ENCODE measurements at places on chromosomes 5 and 9. TPM values are rescaled to one million over a fixed set of nuclear protein-coding genes. Genes with fewer than 3 reads are reported as not detected.
A peak's percentile ranks its signal among the peaks of the same experiment; 100 is the strongest.

GRCh38 chr5:140978260-140978659 lies 12.0 kb downstream of the PCDHAC2 start:
- peaks cover 6% of the 10 kb centered on the region for H3K36me3 ChIP-seq
- peak overlapping the region; percentile 70 for H3K27ac ChIP-seq
- no peak for DNase-seq

The FYB1 gene
- not detected for total RNA-seq

The IFNB1 gene
- total RNA-seq: not detected

The LCN15 gene
- total RNA-seq: not detected

DNA sequence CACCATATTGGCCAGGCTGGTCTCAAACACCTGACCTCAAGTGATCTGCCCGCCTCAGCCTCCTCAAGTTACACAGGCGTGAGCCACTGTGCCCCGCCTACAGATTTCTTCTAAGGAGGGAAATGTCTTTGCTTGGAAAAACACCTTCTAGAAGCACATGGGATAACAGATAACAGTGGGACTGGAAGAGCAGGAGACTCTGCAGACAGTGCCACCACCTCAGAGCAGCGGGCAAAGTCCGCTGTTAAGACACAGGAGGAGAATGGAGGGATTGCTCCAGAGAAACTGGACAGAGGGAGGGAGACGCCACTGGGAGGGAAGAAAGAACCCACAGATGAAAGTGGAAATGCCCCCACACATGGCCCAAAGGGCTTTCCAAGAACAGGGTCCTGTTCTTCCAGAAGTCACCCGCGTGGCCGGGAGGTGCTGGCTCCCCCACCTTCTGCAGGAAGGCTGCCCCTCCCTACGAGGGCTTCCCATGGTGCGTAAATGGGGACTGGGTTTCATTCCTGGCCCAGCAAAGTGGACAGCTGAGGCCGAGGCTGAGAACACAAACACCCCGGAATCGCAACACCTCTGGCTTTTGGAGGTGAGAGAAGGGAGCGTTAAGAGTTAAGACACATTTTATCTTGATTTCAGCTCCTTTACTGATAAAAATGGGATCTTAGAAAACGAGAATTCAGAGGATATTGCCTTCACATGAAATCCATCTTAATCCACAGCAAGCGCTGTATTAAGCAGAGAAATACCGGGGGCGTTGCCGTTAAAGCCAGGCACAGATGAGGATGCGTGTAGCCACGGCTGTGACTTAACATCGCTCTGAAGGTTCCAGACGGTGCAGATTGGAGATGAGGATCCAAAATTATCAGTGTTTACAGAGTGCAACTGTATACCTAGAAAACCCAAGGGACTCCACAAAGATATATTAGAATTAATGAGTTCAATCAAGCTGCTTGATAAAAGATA lies 11.2 kb downstream of the ADAMTS2 start:
- no peak overlapping the region for H3K4me3 ChIP-seq
- DNase-seq: peak; percentile 56
- no peak overlapping the region for H3K27ac ChIP-seq
- H3K27me3 ChIP-seq: peaks cover 2% of the 10 kb centered on the region
- no peaks in the 10 kb centered on the region for H3K36me3 ChIP-seq

- peaks cover 17% of the 10 kb centered on the region for H3K36me3 ChIP-seq
- H3K4me3 ChIP-seq: no peak overlapping the region
- H3K4me1 ChIP-seq: peaks cover 7% of the 10 kb centered on the region
These were observed 85.5 kb downstream of the LNPEP start for GRCh38 chr5:97021416-97021815.

The CRB2 gene
- not detected for total RNA-seq

GRCh38 chr9:78397454-78397853 lies 100.5 kb downstream of the PSAT1 start:
- no peak for DNase-seq
- no peak overlapping the region for H3K4me3 ChIP-seq
- no peaks in the 10 kb centered on the region for H3K27me3 ChIP-seq
- peaks cover 3% of the 10 kb centered on the region for H3K36me3 ChIP-seq
- no peaks in the 10 kb centered on the region for H3K4me1 ChIP-seq

The CDK9 gene
- 54.9 TPM for total RNA-seq

The SMIM32 gene
- total RNA-seq: not detected

DNA sequence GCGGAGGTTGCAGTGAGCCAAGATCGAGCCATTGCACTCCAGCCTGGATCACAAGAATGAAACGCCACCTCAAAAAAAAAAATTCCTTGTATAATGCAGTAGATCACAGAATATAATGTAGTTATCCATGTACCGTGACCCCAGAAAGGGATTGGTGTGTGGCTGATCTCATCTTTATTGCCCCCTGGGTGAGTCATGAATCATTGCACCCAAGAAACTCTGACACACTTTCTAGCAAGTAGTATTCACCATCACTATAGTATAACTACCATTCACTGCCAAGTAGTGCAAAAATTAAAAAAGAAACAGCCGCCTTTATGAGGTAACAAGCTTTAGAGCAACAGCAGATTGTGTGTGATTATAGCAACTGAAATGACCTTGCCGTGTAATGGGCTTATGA lies 23.7 kb upstream of the ANKH start:
- H3K27me3 ChIP-seq: no peaks in the 10 kb centered on the region
- no peak for DNase-seq
- no peaks in the 10 kb centered on the region for H3K36me3 ChIP-seq
- H3K4me1 ChIP-seq: peaks cover 4% of the 10 kb centered on the region
- H3K27ac ChIP-seq: no peak overlapping the region
- H3K4me3 ChIP-seq: no peak overlapping the region

- no peak for DNase-seq
- peaks cover 42% of the 10 kb centered on the region for H3K4me1 ChIP-seq
- H3K4me3 ChIP-seq: no peak overlapping the region
- H3K27me3 ChIP-seq: no peaks in the 10 kb centered on the region
These were observed 3.7 kb downstream of the TXN start for GRCh38 chr9:110252509-110253139.

The FAM13B gene
- 43.0 TPM for total RNA-seq

The GRM6 gene
- total RNA-seq: not detected

DNA sequence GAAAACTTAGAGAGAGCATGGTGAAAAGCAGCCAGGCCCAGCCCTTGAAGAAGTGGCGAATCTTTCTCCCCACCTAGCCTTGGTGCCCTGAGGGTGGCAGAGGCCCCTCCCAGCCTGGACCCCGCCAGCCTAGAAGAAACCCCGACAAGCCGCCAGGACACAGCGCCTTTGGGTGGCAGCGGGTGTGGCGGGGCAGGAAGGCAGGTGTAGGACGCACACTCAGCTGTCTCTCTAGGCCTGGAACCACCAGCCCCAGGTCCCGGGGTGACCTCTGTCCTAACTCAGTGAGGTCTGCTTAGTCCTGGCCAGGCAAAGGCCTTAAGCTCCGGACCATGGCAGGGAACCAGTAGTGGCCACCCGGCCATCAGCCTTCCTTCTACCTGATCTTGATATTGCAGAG lies 178.3 kb downstream of the BARX1 start:
- no peak overlapping the region for H3K27ac ChIP-seq
- H3K36me3 ChIP-seq: no peaks in the 10 kb centered on the region
- DNase-seq: no peak
- H3K4me3 ChIP-seq: no peak overlapping the region
- peaks cover 22% of the 10 kb centered on the region for H3K27me3 ChIP-seq
- H3K4me1 ChIP-seq: no peaks in the 10 kb centered on the region

The FOXD4L4 gene
- total RNA-seq: not detected

The FOXE1 gene
- total RNA-seq: not detected

DNA sequence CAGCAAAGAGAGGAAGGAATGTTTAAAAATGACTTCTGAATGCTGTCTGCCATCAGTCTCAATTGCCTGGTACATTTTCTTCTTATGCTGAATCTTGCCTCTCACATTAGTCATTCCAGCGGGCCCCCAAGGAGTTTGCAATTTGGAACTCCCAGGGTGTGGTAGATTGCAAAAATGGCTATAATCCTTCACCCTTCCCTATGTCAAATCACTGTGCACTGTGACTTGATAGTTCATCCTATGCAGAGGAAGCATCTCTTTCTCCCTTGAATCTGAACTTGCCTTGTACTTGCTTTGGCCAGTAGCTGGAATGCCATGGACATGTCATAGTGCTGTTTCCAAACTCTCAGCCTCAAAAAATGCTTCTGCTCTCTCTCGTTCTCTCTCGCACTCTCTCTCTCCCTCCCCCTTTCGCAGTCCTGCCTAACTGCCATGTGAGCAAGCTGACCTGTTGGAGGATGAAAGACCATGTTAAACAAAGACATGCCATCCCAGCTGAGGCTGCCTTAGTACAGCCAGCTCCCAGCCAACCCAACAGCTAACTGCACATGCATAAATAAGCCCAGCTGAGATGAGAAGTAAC lies 284.0 kb upstream of the TLE4 start:
- H3K4me3 ChIP-seq: no peak overlapping the region
- DNase-seq: no peak
- H3K4me1 ChIP-seq: peaks cover 6% of the 10 kb centered on the region
- H3K27me3 ChIP-seq: no peaks in the 10 kb centered on the region
- no peak overlapping the region for H3K27ac ChIP-seq

The C9 gene
- total RNA-seq: not detected

The FOXD1 gene
- 28.6 TPM for total RNA-seq

- DNase-seq: no peak
- peak overlapping the region; percentile 34 for H3K4me3 ChIP-seq
- H3K27ac ChIP-seq: no peak overlapping the region
- peaks cover 43% of the 10 kb centered on the region for H3K4me1 ChIP-seq
- peaks cover 54% of the 10 kb centered on the region for H3K27me3 ChIP-seq
- H3K36me3 ChIP-seq: peaks cover 3% of the 10 kb centered on the region
These were observed 125.3 kb downstream of the TMEM174 start for GRCh38 chr5:73298251-73298771.

- no peak overlapping the region for H3K4me3 ChIP-seq
- no peak overlapping the region for H3K27ac ChIP-seq
- no peak for DNase-seq
- no peaks in the 10 kb centered on the region for H3K27me3 ChIP-seq
- H3K36me3 ChIP-seq: no peaks in the 10 kb centered on the region
These were observed 803.4 kb upstream of the CDH10 start for GRCh38 chr5:25448190-25448621.

- peaks cover 1% of the 10 kb centered on the region for H3K36me3 ChIP-seq
- H3K4me3 ChIP-seq: no peak overlapping the region
- DNase-seq: no peak
These were observed 134.5 kb downstream of the FRMD3 start for GRCh38 chr9:83403527-83404238.

The TMEM174 gene
- total RNA-seq: not detected

The HMCN2 gene
- 0.36 TPM for total RNA-seq

DNA sequence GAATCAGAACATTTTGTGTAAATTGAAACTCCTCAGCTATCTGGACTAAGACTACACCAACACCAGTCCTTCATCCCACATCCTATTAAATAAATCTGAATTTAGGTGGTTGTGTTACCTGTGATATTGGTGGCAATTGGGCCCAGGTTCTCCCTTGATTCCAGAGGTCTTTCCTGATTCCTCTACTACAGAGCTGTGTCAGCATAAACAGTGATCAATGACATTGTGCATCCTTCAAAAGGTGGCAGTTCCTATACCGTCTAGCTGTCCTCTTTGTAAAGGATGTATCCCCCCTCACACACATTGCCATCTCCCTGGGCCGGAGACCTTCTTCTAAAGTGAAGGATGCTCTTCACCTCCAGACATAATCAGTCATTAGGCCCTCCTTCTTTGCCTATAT lies 239.2 kb downstream of the FAM114A2 start:
- H3K36me3 ChIP-seq: no peaks in the 10 kb centered on the region
- H3K4me3 ChIP-seq: no peak overlapping the region
- no peak overlapping the region for H3K27ac ChIP-seq

DNA sequence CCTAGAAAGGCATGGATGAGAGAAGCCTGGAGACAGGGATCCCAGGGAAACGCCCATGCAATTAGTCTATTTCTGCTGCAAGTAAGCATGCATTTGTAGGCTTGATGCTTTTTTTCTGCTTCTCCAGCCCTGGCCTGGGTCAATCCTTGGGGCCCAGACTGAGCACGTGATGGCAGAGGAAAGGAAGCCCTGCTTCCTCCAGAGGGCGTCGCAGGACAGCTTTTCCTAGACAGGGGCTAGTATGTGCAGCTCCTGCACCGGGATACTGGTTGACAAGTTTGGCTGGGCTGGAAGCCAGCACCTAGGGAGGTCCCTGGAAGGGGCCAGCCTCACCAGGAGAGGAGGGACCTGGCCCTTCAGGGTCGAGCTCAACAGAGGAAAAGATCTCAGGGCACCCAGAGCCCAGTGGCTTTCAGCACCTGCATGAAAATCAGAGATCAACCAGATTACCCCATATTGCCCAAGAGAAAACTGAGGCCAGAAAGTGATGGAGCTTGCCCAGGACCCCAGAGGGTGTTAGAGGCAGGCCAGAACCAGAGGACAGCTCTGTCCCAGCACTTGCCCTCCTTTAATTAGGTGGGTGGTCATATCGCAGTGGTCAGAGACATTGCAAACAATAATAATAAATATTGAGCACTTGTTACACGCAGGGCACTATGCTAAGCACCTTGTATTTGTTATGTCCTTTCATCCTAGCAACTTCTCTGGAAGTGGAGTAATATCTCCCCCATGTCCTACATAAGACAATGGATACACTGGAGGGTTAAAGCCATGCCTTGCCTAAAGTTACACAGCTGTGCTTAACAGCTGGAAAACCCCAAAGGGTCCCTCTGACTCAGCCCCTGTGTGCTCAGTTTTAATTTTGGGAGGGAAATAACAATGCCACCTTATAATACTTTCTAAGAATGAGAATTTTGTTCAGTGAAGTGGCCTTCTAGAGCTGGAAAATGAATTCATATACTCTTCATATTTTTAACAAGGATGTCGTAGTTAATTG lies 67.1 kb downstream of the KLF4 start:
- H3K27me3 ChIP-seq: peaks cover 9% of the 10 kb centered on the region
- H3K36me3 ChIP-seq: no peaks in the 10 kb centered on the region
- no peak overlapping the region for H3K27ac ChIP-seq
- peak; percentile 86 for DNase-seq
- no peak overlapping the region for H3K4me3 ChIP-seq

The KLHL3 gene
- 1.6 TPM for total RNA-seq
